ENCODE measurements at places on chromosomes 4 and X.

DNA sequence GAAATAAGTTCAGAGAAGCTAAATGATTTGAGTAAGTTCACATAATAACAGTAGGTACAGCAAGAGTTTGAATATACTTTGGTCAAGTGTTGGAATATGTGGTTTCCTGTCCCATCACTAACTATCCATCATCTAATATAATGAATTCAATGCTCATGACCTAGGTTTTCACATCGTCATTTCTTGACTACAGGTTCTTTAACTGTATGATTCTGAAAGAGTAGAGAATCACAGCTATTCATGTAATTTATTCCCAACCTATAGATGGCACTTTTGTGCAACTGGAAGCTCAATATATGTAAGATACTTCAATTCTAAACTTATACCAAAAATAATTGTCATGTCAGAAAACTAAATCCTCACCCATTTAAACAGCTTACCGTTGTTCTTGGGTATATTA, 53.1 kb downstream of the TIGD2 start:
- DNase-seq, result no peak

- DNase-seq, result no peak
Measured at GRCh38 chr4:68592673-68593072, 16.6 kb upstream of the UGT2B17 start.

DNA sequence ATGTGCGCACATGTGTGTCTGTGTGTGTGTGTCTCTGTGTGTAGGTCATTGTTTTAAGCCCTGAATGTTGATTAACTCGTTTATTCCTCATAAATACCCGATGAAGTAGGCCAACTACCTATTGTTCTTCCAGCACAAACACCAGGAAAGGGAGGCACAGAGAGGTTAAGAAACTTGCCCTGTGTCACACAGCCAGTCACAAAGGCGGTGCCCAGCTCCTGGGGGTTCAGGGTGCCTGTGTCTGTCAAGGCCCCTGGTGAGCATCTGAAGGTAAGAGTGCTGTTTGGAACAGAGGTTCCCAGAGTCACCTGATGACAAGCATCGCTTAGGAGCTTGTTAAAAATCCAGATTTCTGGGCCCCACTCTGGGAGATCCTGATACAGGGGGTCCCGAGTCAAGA, 18.0 kb upstream of the SH3TC1 start:
- no peak for DNase-seq

DNA sequence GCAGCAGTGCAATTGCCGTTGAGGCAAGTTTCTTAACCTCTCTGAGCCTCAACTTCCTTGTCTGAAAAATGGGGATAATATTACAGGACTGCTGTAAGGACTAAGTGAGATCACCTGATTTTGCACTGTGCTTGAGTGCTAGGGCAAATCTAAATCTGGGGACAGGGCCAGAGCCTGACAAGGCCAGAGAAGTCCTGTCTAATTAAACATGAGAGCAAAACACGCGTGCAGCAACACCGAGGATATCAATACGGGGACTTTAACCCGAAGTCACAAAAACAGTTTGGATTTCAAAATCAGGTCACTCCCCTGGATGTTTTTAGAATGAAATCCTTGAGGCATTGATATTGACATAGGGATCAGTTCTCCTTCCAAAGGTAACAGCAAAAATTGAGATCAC, 5.7 kb upstream of the GJB1 start:
- DNase-seq, result no peak

DNA sequence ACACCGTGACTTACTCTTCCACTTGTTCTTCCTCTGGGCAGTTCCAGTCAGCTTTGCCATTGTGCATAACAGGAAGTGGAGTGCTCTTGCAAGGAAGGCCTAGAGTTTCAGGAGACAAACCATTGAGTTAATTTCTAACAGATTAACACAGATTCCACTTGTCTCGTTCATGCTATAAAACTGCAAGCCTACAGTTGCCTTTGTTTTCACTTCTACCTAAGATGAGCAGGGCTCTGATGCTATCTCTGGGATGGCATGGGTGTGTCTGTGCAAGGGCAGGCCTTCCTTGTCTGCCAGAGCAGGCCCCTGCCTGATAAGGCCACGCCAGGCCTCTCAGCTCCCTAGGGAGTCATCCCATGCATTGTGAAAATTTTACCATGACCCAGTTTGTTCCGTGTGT, 67.7 kb upstream of the PGRMC2 start:
- no peak for DNase-seq

DNA sequence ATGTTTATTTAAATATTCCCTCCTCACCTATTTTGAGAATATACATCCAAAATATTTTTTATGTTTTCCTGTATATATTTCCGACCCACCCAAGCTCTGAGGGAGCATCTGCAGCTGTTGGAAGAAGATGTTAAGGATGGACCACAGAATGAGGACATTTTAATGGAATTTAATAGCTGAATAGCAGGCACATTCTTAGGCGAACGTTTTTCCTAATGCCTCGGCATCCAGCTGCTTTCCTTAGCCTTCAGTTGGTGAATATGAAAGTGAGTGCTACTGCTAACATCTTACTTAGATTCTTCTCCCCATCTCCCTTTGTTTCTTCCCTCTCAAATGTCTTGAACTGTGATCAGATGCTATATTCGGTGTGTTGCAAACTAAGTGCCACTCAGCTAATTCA, 158.0 kb upstream of the CTSO start:
- no peak for DNase-seq

DNA sequence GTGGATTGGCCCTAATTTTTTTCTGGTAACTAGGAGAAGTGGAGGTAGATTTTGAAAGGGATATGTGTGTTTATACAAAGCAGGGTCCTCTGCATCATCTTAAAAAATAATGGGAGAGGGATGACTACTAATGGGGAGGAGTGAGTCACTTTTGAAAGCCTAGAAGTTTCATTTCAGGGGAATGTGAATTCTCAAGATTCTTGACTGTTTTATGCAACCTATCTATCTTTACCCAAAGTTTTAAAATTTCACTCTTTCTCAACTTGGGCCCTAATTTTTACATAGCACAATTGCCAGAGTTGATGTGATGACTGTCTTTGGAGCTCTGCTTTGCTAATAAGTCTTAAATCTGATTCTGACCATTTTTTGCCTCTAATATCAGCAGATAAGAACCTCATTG, 445.2 kb downstream of the GRXCR1 start:
- no peak for DNase-seq

DNA sequence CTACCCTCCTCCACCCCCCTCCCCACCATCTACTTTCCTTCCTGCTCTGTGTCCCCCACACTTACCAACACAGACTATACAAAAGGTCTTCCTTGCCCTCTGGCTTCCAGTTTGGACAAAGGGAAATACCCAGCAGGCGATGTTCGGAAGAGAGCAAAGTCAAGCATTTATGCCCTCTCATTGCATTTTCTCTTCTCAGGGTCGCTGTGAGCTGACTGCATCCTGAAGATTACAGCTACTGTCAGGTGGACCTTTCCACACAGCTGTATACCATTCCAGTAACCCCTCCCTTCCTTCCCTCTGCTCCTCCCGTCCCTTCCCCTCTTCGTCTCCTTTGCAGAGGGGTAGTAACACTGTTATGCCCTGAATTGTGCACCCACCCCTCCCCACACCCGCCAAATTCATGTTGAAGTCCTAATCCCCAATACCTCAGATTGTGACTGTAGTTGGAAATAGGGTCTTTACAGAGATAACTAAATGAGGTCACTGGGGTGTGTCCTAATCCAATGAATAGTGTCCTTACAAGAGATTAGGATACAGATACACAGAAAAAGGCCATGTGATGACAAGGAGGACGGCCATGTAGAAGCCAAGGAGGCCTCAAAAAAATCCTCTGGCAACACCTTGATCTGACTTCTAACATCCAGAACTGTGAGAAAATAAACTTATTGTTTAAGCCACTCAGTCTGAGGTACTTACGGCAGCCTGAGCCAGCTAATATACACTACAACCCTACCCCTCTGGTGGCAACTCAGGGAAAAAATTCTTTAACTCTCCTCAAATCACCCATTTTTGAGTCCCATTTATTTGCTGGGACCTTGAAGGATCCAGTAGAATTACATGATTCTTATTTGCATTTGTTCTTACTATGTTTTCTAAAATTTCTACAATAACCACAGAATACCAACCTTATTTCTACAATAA, 11.7 kb downstream of the MORF4L2 start:
- no peak for DNase-seq
